ENCODE measurements at places on chromosomes 7 and 10.
A peak's percentile ranks its signal among the peaks of the same experiment; 100 is the strongest.

- DNase-seq: no peak
Observed at GRCh38 chr10:94363251-94363565, 469 bp upstream of the NOC3L start.

- DNase-seq: no peak
Observed at GRCh38 chr10:116771959-116772585, 29.7 kb upstream of the HSPA12A start.

DNA sequence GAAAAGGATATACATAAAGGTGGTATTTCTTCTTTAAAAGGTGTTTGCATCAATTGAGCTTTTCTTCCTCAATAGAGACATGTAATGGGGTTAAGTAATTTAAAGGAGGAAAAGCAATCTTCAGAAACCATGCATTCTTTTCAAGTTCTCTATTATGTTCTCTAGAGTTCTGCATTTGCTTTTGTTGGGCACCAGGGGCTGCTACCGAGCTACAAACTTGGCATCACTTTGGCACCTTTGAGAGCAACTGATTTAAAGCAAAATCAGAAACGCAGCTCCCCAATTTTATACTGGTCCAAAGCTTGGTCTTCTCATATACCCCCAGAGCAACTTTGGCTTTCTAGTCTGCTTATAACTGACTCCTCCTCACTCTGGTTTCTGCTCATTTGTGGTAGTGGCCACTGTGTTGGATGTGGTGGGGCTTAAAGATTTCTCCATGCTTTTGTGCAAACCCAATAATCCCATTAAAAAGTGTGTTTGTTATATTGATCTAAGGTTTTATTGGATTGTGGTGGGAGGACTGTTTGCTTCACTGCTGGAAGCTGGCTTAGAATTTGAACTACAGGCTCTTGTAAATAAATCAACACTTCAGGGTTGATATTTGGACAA, 712.1 kb downstream of the PHTF2 start:
- peak; percentile 61 for DNase-seq

- no peak for DNase-seq
Observed at GRCh38 chr10:129787557-129787956, 176.5 kb downstream of the EBF3 start.

- DNase-seq: no peak
Observed at GRCh38 chr10:72044417-72045041, 43.8 kb downstream of the SPOCK2 start.

DNA sequence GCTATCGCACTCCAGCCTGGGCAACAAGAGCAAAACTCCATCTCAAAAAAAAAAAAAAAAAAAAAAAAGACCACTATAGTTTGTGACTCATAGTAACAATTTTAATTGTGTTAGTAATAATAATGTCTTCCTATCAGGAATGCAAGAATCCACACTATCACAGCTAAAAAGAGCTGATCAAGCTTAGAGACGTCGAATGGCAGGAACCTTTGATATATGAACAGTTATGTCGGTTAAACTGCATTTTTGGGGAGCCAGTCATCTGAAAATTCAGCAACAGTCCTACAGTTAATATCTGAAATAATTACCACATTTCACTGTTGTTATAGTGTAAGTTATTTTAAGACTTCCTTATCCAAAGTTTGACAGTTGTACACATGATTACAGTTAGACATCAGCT, 8.8 kb downstream of the PHYH start:
- no peak for DNase-seq

DNA sequence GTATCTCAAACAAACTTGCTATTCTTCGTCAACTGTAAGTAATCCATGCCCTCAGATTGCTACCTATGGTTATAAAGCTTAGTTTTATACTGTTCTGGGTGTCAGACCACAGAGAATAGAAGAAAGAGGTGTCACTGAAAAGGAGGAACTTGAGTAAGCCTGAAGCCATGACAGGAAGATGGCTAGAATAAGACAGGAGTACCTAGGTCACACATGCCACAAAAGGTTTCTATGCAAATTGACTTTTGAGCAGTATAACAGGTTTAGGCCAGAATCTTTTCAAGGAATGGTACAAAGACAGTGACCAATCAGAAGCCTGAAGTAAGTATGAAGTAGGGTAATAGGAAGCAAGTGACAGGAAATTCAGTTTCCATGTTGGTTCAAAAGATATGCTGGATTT, 23.5 kb downstream of the FBXW4 start:
- DNase-seq: no peak

- no peak for DNase-seq
Observed at GRCh38 chr10:49572594-49573114, 33.7 kb upstream of the ERCC6 start.

- DNase-seq: no peak
Observed at GRCh38 chr10:89019569-89020327, 29.1 kb downstream of the FAS start.

DNA sequence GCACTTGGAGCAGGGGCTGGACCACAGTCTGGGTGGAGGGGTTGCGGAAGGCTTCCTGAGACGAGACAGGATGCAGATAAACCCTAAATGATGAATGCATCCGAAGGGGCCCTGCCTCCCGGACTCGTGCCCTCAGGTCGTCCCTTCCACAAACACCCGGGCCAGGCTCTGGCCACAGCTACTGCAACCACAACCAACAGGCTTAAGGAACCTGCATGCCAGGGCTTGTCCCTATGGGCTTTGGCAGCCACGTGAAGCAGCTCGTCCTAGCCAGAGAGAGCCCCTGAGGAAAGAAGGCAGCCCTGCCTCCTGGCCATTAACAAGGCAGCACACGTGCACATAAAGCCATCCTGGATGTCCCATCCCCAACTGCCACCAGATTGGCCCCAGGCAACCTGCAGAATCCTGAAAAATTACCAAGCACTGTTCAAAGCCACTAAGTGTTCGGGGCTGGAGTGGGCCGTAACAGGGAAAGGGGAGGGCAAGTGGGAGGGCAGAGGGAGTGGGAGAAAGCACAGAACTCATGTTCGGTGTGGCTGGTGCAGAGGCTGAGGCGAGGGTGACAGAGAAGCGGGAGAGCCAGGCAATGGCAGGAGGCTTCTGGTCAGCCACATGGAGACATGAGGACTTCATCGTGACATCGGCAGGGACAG, 62.7 kb downstream of the MAD1L1 start:
- no peak for DNase-seq

DNA sequence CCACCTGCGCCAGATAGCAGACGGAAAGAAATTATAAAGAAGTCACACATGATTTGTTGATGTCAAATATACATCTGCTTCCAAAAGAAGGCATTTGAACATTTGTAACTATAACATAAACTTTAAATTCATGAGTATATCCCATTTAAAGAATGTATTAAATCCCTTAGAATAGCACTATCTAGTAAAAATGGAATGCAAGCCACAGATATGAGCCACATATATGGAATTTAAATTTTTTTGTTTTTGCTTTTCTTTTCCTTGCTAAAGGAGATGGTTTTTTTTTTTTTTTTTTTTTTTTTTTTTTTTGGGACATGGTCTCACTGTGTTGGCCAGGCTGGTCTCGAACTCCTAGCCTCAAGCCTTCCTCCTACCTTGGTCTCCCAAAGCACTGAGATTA, 730.8 kb downstream of the PHTF2 start:
- DNase-seq: no peak

GRCh38 chr10:49243610-49244283, 55.2 kb upstream of the C10orf71 start:
- no peak for DNase-seq

DNA sequence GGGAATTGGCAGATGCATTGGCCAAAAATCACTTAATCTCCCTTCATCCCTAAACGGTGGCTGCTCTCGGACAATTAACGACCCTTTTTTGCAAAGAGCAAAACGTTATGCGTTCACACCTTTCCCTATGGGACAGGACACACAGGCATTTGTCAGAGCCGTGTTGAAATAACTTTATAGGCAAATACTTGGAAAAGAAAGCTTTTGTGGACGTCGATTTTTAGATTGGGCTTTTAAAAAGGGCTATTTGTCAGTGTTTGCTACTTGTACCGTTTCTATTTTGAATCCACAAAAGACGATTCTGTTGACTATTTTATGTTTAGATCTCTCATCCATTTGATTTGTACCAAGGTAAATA, 245.6 kb downstream of the SLC25A13 start:
- DNase-seq: no peak

DNA sequence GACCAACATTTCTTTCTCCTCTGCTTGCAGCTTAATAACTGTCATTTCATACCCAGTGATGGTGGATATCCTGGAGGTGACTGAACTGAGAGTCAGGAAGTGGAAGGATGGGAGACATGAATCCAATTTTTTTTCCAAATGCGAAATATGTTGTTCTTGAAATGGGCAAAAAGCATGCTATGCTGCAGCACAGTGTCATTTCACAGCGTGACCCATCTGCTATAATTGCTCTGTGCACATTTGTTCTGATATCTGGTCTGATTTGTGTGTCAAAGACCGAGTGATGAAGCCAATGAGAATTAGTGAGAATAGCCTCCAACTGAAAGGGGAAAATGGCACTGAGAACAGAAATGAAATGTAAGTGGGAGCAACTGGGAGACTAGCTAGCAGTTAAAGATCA, 329.6 kb upstream of the PHYHIPL start:
- no peak for DNase-seq

DNA sequence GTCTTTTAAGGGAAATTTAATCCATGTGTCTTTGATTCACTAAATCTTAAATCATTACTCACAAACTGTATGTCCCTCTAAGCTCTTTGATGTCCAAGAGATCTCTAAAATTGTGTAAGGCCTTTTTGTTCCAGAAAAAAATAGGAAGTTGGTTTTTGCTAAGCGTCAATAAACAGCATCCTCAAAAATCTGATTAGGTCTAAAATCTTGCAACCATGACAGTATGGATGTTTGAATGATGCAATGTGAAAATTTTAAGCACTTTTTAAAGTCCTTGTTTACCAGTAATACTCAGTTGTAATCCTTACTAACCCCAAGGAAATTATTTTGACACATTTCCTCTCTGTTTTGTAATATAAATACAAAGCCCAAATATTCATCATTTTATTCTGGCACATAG, 6.8 kb downstream of the MET start:
- no peak for DNase-seq

GRCh38 chr10:28984431-28984830, 304.4 kb upstream of the LYZL1 start:
- peak; percentile 80 for DNase-seq

DNA sequence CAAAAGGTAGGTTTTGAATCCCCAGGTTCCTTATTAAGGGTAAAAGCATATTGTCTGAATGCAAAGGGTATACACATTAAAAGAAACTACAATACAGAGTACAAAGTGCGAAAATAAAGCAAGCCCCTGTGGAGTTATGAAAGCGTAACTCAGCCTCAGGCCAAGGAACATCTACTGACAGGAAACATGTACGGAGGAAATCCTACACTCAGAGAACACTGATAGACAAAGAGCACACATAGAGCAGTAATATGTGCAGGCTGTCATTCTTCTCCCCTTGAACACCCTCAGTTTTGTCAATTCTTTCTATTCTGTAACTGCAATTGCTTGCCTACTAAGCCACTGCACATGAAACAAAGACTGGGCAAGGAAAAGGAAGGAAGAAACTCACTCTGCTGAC, 150.2 kb downstream of the DGKB start:
- no peak for DNase-seq

DNA sequence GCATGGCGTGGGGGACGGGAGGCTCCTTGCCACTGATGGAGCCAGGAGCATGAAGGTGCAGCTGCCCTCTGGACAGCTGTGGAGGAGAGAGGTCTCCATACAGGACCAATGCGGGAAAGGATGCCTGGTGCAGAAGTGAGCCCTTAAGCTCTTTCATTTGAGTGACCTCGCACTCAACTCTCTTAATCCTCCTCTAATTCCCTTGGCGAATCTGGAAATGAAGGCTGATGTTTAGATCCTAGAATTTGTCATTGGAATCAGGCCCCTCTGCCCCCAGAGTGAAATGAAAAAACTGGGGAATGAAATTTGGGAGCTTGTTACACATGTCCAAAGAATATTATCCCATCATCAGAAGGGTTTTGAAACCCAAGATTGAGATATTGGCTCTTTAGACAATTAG, 639.5 kb downstream of the LRMDA start:
- no peak for DNase-seq

DNA sequence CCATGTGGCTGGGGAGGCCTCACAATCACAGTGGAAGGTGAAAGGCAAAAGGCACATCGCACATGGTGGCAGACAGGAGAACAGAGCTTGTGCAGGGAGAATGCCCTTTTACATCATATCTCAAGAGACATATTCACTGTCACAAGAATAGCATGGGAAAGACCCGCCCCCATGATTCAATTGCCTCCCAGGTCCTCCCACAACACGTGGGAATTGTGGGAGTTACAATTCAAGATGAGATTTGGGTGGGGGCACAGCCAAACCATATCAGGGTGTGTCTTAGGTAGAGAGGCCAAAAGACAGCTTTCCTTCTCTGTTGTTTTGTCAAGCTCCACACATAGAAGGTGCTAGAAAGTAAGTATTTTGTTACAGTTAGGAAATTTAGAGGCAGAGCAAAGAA, 20.8 kb upstream of the SLC26A5 start:
- no peak for DNase-seq

All from LoVo (cell line).